ENCODE measurements at places on chromosomes 5 and 9.

- no peak for DNase-seq
Observed at GRCh38 chr5:9156282-9156681, 389.6 kb downstream of the SEMA5A start.

DNA sequence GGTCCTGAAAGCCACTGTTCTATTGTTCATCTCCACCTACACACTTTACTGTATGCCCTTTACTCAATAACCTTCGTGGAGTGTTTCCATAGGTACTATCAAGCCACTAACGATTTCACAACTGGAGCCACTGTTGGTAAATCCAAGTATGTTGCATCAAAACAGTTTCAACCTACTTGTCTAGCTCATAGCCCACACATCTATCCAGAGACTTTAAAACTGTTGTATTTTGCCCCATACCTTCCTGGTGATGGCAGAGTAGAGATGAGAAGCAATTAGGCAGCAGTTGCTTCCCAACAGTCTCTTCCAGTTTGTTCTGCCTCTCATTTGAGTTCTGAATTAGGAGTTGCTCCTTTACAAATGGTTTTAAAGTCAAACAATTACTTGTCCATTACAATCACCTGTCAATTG, 607 bp downstream of the FAXDC2 start:
- no peak for DNase-seq

GRCh38 chr9:81537964-81538363, 151.4 kb downstream of the TLE1 start:
- DNase-seq = no peak

- DNase-seq = no peak
Observed at GRCh38 chr5:141439411-141440141, 9.3 kb downstream of the PCDHGA12 start.

GRCh38 chr9:128412120-128412790, 8.4 kb upstream of the CERCAM start:
- DNase-seq = no peak

DNA sequence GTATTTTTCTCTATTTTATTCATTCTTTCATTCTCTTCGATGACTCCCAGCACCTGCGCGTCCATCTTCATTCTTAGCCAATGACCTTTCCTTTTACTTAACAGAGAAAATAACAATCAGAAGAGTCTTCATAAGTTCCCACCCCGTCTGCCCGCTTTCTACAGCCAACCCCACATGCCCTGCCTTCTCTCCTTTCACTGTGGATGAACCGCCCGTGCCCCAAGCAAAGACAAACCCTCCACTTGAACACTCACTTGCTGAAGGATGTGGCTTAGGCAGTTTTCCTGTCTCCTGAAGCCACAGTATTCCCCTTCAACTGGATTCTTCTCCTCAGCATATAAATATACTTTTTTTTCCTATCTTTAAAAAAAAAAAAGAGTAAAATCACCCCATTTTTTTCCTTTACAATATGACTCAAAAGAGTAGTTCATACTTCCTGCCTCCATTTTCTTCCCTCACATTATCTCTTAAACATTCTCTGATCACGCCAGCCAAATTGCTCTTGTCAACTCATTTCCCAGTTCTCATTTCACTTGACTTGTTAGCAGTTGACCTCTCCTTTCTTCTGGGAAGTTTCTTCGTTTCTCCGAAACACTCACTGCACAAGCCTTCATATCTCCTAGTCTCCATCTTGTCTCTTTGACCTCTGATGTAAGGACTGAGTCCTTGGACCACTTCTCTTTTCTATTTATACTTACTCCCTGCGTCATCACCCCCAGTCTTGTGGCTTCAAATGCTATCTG, 11.1 kb downstream of the NIPSNAP3B start:
- DNase-seq = no peak

Measured in Right ventricle myocardium superior (tissue), 1 donor.